ENCODE measurements at places on chromosomes 12 and 14.

GRCh38 chr14:106185837-106186233 is 659.5 kb downstream of the TMEM121 start:
- DNase-seq: peak; percentile 60

- DNase-seq: no peak
Observed at GRCh38 chr12:92162079-92162478, 16.4 kb upstream of the BTG1 start.

- no peak for DNase-seq
Observed at GRCh38 chr14:90576581-90576980, 179.8 kb downstream of the CALM1 start.

- peak; percentile 35 for DNase-seq
Observed at GRCh38 chr12:109597795-109598427, 24.3 kb downstream of the MVK start.

- no peak for DNase-seq
Observed at GRCh38 chr14:22780105-22780679, 13.7 kb downstream of the OXA1L start.

- DNase-seq: no peak
Observed at GRCh38 chr14:75046275-75046674, 5.0 kb downstream of the MLH3 start.

GRCh38 chr12:241266-241665 is 21.4 kb downstream of the SLC6A13 start:
- DNase-seq: no peak

GRCh38 chr12:47819896-47820630 is at the start of gene HDAC7:
Gene HDAC7 (minus strand): TSS chr12:47819903. CDS start chr12:47819785, 118 bp downstream.
- peak; percentile 68 for DNase-seq

GRCh38 chr12:30822385-30823155 is 67.8 kb upstream of the CAPRIN2 start:
- no peak for DNase-seq

DNA sequence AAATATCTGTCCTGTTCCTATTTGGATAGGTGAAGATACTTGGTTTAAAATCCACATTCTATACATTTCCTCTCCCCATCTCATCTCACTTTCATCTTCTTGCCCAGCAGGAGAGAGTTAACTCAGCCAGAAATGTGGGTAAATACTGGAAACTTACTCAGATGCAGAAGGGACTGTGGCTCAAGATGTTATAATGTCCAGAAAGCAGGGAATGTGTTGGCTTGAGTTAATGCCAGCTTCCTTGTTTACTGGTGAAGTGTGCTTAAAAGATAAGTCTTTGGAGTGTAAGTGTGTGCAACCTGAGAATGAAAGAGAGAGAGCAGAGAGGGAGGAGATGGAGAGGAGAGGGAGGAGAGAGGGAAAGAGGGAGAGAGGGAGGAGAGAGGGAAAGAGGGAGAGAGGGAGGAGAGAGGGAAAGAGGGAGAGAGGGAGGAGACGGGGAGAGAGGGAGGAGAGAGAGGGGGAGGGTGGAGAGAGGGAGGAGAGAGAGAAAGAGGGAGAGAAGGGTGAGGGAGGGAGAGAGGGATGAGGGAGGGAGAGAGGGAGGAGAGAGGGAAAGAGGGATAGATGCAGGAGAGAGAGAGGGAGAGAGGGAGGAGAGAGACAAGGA is 22.0 kb upstream of the SNRPF start:
- DNase-seq: no peak

DNA sequence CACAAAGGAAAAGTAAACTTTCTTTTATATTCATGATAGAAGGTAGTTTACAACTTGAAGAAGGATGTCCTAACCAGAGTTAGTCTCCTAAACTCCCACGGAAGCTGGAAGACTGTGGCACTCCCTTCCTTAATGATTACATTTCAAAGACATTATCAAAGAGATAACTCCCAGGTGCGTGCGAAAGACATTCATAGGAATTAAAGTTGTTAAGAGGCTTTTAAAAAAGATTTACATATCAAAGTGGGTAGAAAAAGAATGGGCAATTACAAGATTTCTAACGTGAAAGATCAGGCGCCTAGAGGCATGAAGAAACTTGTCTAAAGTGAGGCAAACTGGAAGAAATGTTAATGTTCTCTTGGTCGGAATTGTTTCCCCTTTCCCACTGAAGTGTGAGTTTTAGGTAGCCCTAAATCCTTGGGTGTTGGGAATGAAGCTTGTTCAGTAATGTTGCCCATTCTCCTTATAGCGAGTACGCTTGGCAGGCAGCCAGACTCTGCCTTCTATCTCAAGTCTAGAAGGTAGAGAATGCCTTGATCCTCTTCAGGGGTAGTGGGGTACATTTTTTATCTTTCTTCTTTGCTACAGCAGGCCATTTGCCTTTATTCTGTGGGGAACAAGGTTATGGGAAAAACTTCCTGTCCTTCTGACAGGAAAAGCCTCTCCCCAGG is 642.0 kb downstream of the SLC6A15 start:
- DNase-seq: no peak

- no peak for DNase-seq
Observed at GRCh38 chr14:73258845-73259611, 21.7 kb downstream of the PAPLN start.

GRCh38 chr12:94149781-94150239 is 1.4 kb downstream of the PLXNC1 start:
- peak; percentile 5 for DNase-seq

DNA sequence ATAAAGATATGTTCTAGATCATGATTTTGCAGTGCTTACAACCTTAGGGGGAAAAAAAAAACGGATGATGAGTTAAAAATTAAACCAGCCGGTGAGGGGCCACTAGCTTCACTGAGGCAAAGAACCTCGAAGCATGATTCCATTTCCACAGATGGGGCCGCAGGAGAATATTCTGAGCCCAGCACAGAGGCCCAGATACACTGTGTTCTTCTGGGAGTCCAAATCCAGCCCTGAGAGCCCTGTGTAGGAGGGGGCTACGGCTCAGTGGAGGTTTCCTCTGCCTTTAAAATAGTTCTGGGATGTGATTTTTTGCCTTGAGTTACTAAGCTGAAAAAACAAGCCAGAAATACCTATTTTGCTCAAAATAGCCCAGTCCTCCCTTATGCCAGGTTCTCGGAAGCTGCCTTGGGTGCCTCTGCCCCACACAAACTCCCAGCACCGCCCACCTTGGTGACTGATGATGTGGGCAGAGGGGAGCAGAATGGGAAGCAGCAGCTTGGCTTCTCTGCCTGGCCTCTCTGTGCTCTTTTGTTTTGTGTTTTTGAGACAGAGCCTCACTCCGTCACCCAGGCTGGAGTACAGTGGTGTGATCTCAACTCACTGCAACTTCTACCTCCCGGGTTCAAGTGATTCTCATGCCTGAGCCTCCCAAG is 105.4 kb upstream of the BCL2L14 start:
- DNase-seq: no peak

GRCh38 chr12:122354958-122355641 is 67.4 kb downstream of the CLIP1 start:
- DNase-seq: no peak

DNA sequence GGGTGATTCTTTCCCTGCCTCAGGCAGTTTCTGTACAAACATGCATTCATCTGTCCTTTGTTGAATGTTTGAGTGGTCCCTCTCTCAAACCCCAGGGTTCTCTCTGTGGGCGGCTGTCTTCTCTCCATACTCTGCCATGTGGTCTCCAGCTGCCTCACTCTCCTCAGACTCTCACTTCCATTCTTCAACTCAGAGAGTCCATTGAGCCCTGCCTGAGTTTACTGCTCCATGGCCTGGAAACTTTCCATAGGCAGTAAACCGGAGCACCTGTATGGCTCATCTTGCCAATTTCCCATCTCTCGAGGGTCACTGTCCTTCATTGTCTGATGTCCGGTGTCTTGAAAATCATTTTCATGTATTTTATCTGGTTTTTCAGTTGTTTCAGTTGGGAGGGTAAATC is 11.3 kb downstream of the C14orf132 start:
- DNase-seq: no peak

GRCh38 chr14:57392830-57393229 is 2.4 kb downstream of the NAA30 start:
- DNase-seq: no peak

- no peak for DNase-seq
Observed at GRCh38 chr12:60259225-60259624, 663.4 kb downstream of the SLC16A7 start.

DNA sequence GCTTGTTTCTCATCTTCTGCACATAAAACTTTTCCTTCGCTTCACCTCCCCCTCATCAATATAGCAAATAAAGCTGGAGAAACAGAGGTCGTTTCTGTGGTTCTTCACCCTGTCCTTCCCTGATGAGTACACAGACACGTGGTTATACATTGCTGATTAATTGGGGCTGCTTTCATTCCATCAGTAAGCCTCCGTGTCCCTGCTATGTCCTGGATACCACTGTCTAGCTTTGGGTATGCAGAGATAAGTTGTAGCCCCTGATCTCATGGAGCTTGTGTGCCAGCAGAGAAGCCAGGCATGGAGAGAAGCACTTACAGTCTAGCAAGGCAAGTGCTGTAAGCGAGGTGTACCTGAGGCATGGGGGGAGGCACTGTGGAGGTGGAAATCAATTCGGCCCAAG is 108.4 kb downstream of the EXOC5 start:
- no peak for DNase-seq

DNA sequence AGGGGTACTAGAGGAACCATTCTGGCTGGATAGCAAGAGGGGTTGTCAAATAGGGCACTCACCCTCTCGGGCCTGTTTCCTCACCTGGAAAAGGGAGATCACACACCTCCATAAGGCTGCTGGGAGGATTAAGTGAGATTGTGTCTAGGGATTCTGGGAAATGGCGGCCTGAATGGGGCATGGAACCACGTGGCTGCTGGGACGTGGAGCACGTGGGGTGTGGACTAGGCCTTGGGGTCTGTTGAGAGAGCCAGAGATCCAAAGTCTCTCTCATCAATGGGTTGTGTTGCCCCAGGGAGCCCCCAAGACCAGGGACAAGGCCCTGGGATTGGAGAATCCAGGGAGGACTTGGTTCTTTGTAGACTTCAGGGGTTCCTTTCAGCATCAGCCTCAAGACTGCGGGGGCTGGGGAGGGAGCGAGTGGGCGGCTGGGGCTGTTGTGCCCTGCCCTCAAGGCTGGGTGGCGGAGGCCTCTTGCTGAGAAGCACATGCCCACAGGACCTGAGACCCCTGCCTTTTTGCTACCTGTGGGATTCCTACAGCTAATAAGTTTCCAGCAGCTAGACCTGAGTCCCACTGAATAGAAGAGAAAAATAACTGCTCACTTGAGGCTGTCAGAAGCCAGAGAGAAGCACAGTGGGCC is 3.4 kb upstream of the MYL2 start:
- no peak for DNase-seq

DNA sequence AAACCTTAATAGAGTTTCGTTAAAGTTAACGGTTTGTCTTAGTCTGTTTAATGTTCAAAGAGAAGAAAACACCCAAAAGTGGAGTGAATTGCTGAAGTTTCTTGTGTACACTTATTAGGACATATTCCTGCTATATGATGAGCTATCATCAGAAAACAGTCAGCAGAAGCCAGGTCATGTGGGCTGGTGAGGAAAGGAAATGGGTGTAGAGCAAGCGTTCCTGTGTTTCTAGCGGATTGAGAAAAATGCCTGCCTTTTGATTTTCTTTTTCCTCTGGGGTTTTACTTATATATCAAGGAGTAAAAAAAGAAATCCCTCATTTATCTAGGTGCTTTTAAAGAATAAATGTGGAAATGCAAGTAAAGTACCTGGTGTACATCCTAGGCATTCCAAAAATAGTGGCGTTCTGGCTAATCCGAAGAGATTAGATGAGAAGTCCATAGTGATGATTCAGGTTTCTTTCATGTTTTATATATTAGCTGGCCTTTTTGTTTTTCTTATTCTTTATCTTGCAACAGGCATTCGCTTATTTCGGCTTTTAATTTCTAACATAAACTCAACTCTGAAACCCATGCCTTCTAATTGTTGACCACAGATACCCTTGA is 50.7 kb downstream of the FLRT2 start:
- no peak for DNase-seq

DNA sequence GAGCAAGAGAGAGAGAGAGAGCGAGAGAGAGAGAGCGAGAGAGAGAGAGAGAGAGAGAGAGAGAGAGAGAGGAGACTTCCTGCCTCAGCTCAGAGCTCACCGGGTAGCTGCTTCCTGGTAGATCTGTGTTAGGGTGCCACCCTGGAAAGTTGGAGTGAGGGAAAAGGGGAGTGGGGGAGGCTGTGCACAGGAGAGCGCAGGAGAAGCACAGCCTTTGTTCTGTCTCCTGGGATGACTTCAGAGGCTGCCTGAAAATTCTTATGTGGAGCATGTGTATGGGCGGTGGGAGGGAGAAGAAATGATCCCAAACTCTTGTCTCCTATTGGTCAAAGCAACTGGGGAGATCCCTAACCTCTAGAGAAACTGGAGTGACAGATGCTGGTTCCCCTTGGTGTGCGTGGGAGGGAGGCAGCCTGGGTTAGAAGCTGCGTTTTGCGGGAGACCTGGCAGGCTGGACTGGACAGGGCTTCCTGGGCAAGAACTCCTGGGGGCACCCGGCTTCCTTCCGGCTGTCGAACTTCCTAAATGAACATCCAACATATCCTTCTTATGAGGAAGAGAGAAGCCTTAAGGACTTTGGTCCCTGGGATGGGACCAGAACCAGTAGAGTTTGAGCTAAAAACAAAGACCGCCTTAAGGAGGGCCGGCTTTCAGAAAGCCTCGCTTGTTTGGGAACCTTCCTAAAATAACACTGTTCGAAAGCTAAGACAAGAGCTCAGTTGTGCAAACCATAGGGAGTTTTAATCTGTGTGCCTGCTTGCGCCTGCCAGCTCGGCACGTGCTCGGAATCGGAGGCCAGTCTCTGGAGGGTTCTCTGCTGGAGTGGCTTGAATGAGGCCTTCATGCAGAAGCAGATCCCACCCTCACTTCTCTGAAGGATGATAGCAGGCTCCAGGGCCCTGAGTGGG is 30.4 kb upstream of the BEGAIN start:
- no peak for DNase-seq

DNA sequence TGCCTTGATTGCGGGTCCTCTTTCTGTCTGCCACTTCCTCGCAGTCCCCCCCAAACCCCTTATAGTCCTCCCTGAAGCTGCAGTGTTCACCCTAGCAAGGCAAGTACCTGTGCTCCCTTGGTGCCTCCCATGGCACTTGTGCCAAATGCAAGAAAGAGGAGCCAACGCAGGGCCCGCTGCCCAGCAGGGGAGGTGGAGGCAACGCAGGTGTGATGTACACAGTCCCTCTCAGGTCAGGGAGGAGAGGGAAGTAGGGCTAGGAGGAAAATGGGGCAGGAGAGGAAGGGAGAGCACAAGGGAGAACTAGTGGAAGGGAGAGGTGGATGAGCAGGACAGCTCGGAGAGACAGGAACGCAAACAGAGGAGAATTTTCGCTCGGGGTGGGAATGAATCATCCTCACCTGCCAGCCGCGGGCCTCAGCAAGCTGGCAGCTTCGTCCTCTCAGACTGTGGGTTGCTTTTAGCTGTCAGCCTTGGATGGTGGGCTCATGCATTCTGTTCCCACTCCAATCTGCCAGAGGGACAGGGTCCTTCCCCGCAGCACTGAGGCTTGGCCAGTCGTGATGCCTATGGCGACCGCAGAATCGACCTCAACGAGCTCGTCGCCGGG is 357.0 kb downstream of the CACNA1C start:
- no peak for DNase-seq

- DNase-seq: no peak
Observed at GRCh38 chr12:103441437-103442181, 54.2 kb downstream of the C12orf42 start.
